ENCODE measurements at places on chromosomes 4 and X. TPM values are rescaled to one million over a fixed set of nuclear protein-coding genes. Genes with fewer than 3 reads are reported as not detected.

CRMP1 gene
- 0.06 TPM for polyA plus RNA-seq

ADH7 gene
- not detected for polyA plus RNA-seq

- no peak overlapping the region for H3K27ac ChIP-seq
- H3K4me3 ChIP-seq: no peak overlapping the region
- H3K4me1 ChIP-seq: no peaks in the 10 kb centered on the region
- H3K36me3 ChIP-seq: no peaks in the 10 kb centered on the region
These were observed 12.2 kb upstream of the NWD2 start for GRCh38 chr4:37232315-37232714.

GRCh38 chrX:150334100-150334499, 29.0 kb upstream of the MAMLD1 start:
- no peaks in the 10 kb centered on the region for H3K4me1 ChIP-seq
- H3K27ac ChIP-seq: no peak overlapping the region
- H3K27me3 ChIP-seq: no peaks in the 10 kb centered on the region
- no peak for DNase-seq
- no peaks in the 10 kb centered on the region for H3K36me3 ChIP-seq
- no peak overlapping the region for H3K4me3 ChIP-seq

GRCh38 chr4:70704215-70704930, 16.0 kb downstream of the UTP3 start:
- H3K36me3 ChIP-seq: no peaks in the 10 kb centered on the region
- H3K4me3 ChIP-seq: peak overlapping the region; percentile 74
- peaks cover 7% of the 10 kb centered on the region for H3K4me1 ChIP-seq
- H3K27ac ChIP-seq: peak overlapping the region; percentile 97

DNA sequence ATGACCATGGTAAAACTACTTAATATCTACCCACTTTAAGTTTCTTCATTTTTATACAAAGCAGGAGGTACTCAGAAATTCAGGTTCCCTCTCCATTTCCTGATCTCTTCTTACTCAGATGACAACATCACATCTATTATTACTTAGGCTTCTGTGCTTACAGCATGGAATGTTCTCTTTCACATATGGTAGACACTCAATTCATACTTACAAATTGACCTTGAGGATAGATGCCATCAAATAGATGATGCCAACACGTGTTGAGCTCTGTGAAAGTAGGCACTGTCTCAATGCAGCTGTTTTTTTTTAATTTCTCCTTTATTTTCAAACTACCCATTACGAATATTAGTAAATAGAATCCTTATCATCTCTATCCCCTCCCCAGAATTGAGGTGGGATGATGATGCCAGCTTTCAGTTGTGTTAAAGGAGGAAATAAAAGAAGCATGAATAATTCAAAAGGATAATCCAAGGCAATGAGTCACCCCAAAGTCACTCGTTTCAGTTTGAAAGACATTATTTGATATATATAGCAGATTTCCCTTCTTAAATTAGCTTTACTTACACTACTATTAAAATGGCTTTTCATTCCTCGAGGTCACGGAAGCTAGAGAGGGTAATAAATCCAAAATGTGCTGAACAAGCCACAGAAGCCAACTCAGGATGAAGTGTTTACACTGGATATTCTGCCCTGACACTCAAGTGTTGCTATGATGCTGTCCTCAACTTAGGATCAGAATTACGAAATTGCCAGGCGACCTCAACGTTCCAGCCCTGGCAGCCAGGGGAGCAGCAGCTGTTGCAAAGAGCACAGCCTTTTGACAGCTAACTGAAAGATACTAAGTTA, 124.2 kb upstream of the EOLA2 start:
- H3K4me1 ChIP-seq: no peaks in the 10 kb centered on the region
- H3K27me3 ChIP-seq: peaks cover 2% of the 10 kb centered on the region
- no peak for DNase-seq
- no peaks in the 10 kb centered on the region for H3K36me3 ChIP-seq

GRCh38 chr4:181162676-181163075, 1080.5 kb upstream of the TENM3 start:
- DNase-seq: no peak
- H3K27ac ChIP-seq: no peak overlapping the region
- H3K4me1 ChIP-seq: no peaks in the 10 kb centered on the region
- no peak overlapping the region for H3K4me3 ChIP-seq
- H3K27me3 ChIP-seq: no peaks in the 10 kb centered on the region
- no peaks in the 10 kb centered on the region for H3K36me3 ChIP-seq

DNA sequence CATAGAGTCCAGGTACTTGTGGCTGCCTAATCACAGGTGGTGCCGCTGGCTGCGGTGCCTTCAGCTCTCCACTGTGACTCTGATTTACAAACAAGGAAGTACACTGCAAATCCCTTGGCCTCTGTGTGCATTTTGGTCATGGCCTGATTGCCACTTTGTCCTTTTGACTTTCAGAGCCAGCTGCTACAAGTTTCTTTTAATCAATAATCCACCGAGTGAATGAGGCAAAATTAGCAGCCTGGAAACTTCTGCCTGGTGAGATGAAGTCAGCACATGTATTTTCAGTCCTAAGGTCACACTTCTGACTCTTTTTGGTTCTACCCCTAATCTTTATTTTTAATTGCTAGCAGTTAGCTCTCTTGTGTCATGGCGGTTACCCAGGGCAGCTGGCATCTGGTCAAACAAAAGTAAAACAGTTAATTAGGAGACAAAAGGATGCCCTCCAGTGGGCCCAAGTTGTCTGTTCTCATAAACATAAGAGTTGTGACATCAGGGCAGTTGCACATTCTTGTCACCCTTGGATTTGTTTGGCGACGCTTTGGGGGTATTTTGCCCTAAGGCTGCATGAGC, 62.3 kb upstream of the LNX1 start:
- H3K27me3 ChIP-seq: no peaks in the 10 kb centered on the region
- peak overlapping the region; percentile 30 for H3K27ac ChIP-seq
- no peak for DNase-seq
- H3K4me3 ChIP-seq: no peak overlapping the region
- no peaks in the 10 kb centered on the region for H3K36me3 ChIP-seq
- peaks cover 16% of the 10 kb centered on the region for H3K4me1 ChIP-seq

- no peak overlapping the region for H3K27ac ChIP-seq
- no peak overlapping the region for H3K4me3 ChIP-seq
- no peaks in the 10 kb centered on the region for H3K36me3 ChIP-seq
- DNase-seq: no peak
- H3K4me1 ChIP-seq: no peaks in the 10 kb centered on the region
These were observed 25.1 kb downstream of the SMIM31 start for GRCh38 chr4:164779080-164779479.

GRCh38 chrX:130741584-130741983, 161.4 kb downstream of the ENOX2 start:
- no peaks in the 10 kb centered on the region for H3K4me1 ChIP-seq
- H3K27ac ChIP-seq: no peak overlapping the region
- no peaks in the 10 kb centered on the region for H3K36me3 ChIP-seq
- H3K27me3 ChIP-seq: no peaks in the 10 kb centered on the region

GRCh38 chr4:3386526-3386925, 55.2 kb upstream of the HGFAC start:
- H3K27me3 ChIP-seq: no peaks in the 10 kb centered on the region
- H3K4me3 ChIP-seq: no peak overlapping the region
- H3K36me3 ChIP-seq: peaks cover 4% of the 10 kb centered on the region

DNA sequence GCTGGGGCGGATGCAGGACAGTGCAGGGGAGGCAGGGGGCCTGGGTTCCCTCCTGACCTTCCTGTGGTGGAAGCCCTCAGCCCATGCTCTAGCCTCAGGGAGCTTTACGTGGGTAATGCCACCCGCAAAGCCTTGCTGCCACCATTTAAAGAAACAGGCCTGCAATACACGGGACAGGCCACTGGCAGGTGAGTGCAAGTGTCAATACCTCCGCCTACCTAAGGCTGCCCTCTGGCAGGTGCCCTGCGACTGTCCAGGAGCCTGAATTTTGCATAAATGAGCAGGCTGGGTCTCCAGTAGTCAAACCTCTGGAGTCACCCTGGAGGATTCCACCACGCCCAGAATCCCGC, 5.9 kb downstream of the CRMP1 start:
- H3K36me3 ChIP-seq: no peaks in the 10 kb centered on the region
- no peak for DNase-seq
- H3K27me3 ChIP-seq: peaks cover 15% of the 10 kb centered on the region
- no peak overlapping the region for H3K27ac ChIP-seq

GRCh38 chrX:22629105-22629725, 356.5 kb downstream of the CBLL2 start:
- H3K4me3 ChIP-seq: no peak overlapping the region
- no peak for DNase-seq
- no peaks in the 10 kb centered on the region for H3K36me3 ChIP-seq
- no peak overlapping the region for H3K27ac ChIP-seq
- peaks cover 2% of the 10 kb centered on the region for H3K27me3 ChIP-seq
- no peaks in the 10 kb centered on the region for H3K4me1 ChIP-seq

GRCh38 chr4:15489551-15489950, 19.9 kb downstream of the CC2D2A start:
- no peak overlapping the region for H3K27ac ChIP-seq
- no peaks in the 10 kb centered on the region for H3K4me1 ChIP-seq
- H3K4me3 ChIP-seq: no peak overlapping the region
- H3K36me3 ChIP-seq: no peaks in the 10 kb centered on the region

DNA sequence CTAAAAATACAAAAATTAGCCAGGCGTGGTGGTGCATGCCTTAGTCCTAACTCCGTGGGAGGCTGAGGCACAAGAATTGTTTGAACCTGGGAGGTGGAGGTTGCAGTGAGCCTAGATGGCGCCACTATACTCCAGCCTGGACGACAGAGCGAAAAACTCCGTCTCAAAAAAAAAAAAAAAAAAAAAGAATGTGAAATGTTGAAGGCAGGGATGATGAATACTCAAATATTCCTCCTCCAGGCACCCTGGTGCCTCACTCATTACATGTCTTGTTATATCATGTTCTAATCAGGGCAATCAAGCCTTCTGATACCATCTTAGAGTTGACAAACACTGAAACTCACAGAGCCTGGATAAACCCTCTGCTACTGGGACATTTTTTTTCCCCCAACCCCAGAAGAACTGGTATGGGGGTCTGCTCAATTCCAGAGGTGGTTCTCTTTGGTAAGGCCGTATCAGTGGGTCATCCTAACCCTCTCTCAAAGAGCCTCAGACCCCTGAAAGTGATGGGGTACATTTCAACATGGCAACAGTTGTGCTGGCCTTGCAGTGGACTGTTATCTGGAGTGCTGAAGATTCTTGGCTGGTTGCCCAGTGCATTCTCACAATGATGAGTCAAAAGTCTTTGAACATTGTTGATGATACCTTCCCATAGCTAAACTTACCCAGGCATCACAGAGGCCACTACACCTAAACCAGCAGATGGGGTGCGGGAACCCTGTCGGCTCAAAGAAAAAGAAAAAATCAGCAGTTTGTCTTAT, 2.4 kb upstream of the SH3KBP1 start:
- H3K4me1 ChIP-seq: no peaks in the 10 kb centered on the region
- H3K36me3 ChIP-seq: no peaks in the 10 kb centered on the region
- no peak overlapping the region for H3K27ac ChIP-seq
- no peaks in the 10 kb centered on the region for H3K27me3 ChIP-seq
- H3K4me3 ChIP-seq: no peak overlapping the region
- no peak for DNase-seq

- no peak overlapping the region for H3K4me3 ChIP-seq
- no peak for DNase-seq
- H3K4me1 ChIP-seq: no peaks in the 10 kb centered on the region
- no peaks in the 10 kb centered on the region for H3K36me3 ChIP-seq
- no peaks in the 10 kb centered on the region for H3K27me3 ChIP-seq
- no peak overlapping the region for H3K27ac ChIP-seq
These were observed 366.4 kb upstream of the CASK start for GRCh38 chrX:42289492-42290385.

DNA sequence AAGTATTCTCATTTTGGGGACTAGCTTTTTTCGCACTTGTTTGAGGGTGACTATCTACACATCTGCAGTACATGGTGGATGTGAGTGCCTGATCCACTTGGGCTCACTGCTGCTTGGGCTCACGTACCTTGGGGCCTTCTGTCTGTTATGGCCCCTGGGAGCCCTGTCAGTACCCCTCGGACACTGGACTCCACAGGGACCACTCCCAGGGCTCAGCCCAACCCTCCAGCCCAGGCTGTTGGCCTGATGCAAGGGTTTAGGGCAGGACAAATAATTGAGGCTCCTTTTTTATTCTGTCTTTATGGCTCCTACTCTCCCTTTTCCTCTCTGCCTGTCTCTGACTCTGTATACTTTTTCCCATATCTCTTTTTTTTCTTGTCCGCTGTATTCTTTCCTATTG, 32.7 kb upstream of the MSN start:
- H3K4me1 ChIP-seq: no peaks in the 10 kb centered on the region
- H3K27me3 ChIP-seq: no peaks in the 10 kb centered on the region
- no peak for DNase-seq
- H3K4me3 ChIP-seq: no peak overlapping the region
- no peak overlapping the region for H3K27ac ChIP-seq

All from liver (tissue), 10 donors.